Sigmoid colon (tissue), 7 donors: ENCODE measurements at places on chromosomes 6 and 20.
A peak's percentile ranks its signal among the peaks of the same experiment; 100 is the strongest.

- DNase-seq: no peak
Measured at GRCh38 chr6:163133691-163134090, 280.8 kb upstream of the QKI start.

DNA sequence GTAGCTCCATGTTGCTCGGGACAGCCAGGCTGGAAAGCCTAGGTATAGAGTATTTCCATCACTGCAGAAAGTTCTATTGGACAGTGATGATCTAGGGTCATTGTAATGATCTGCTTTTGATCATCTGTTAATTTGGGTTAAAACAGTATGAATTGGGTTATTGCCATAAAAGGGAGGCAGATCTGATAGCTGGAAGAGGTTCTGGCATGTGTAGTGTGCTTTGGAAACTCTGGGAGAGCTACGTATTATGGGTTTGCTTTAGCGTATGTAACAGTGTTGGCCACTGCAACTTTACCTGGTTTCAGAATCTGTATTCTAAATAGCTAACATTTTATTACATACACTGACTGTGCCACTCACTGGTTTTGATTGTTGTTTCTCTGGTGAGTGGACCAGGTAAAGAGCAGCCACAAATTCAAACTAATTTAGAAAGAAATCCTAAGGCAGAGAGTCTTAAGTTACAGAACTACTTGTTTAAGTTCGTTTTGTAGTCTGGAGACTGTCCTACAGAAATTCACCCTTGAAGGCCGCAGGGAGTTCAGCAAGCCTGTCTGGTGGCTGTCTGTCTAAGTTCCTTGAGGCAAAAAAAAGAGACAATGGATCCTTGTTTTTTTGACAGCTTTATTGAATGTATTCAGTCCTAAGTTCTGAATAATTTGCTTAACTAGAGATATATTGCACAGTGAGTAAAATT lies 300.3 kb downstream of the PRL start:
- no peak for DNase-seq

GRCh38 chr20:61977419-61977786 lies 88.3 kb downstream of the TAF4 start:
- peak; percentile 33 for DNase-seq

DNA sequence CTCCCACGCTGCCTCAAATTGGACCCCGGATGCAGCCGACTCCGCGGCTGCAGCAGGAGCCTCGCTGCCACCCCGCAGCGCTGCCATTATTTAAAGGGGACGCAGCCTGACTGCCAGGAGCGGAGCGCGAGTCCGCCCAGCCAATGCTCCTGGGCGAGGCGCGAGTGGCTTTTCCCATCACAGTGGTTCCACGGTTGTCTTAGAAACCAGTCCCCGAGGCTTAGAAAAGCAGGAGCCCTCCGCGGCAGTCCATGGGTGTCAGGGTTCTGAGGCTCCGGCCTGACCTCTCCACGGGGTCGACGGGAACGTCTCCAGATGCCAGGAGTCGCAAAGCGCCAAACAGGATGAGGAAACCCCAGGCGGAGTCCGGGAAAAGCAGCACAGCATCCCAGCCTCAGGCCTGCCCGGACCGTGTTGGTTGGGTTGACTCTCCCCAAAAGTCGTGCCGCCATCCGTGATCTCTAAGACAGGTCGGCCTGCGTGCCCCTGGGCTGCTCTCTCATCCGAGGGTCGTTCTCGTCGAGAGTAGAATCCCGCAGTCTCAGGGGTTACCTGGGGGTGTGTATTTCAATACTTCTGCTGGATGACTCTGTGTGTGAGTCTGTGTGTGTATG lies 975.8 kb upstream of the DEFB115 start:
- DNase-seq: no peak

DNA sequence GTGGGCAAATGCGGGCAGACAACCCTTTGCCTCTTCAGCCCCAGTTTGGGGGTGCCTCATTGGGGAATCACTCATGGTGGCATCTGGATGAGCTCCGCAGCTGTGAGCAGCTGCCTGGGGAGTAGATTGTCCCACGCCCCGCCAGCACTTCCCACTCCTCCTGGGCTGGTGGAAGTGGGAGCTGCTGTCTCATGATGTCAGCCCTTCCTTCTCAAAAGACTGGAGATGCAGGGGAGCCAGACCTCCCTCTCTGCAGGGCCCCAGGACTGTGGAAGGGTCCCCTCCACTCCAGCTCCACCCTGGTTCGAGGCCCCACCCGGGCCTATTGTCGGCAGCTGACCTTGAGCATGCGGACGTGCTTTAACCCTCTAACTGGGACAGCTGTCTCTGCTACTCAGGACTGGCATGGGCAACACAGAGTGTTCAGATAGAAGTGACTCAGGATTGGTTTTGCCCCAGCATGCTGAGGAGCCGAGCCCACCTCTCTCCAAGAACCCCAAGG lies 2.0 kb downstream of the UNC93A start:
- DNase-seq: no peak

GRCh38 chr6:1834207-1834606 lies 224.5 kb downstream of the FOXC1 start:
- DNase-seq: no peak

GRCh38 chr20:14360416-14360815 lies 23.0 kb upstream of the FLRT3 start:
- no peak for DNase-seq

- no peak for DNase-seq
Measured at GRCh38 chr20:63074182-63074581, 67.4 kb upstream of the BHLHE23 start.

- DNase-seq: no peak
Measured at GRCh38 chr6:88722686-88723085, 240.7 kb downstream of the RNGTT start.

- DNase-seq: no peak
Measured at GRCh38 chr6:112065426-112065986, 11.6 kb downstream of the CCN6 start.

- DNase-seq: no peak
Measured at GRCh38 chr20:11332381-11332780, 585.3 kb upstream of the BTBD3 start.

DNA sequence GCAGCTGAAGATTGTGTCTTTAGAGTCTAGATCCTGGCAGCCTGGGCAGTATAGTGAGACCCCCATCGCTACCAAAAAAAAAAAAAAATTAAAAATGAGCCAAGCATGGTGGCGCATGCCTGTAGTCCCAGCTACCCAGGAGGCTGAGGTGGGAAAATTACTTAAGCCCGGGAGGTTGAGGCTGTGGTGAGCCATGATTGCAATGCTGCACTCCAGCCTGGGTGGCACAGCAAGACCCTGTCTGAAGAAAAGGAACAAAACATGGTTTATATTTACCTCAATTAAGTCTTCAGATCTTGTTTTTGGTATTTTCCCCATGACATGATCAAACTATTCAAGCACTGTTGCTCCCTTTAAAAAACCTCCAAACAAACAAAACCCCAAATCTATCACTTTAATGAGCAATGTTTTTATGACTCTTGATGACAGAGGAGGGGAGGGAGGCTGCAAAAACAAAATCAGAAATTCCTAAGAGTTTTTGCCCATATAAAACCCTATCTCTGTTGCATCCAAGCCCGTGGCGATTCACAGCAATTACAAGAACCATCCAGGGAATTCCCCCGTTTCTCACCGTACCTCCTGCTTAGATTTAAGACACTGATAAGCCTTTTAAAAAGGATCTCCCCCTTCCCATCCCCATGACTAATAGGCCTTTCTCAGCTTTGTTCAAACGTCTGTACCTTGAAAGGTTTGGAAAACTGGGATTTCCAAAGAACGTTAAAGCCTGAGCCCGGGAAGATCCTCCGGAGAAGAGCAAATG lies 259.9 kb downstream of the BMP7 start:
- no peak for DNase-seq

DNA sequence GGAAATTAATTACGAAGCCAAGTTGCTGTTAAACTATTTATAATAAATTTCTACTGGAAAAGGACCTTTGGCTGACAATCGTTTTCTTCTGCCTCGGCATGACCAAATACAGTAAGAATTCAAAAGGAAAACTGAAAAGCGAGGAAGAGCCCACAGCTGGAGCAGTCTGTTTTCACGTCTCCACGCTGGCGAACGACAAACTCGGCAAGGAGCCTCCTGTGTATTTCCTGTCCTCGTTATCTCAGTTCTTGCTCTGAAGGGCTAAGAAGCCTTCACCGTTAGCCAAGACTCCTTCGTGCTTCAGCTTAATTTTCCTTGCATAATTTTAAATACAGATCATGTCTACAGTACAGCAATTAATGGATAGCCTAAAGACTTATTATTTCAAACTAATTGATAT lies 214.3 kb upstream of the PLCB4 start:
- peak; percentile 84 for DNase-seq

DNA sequence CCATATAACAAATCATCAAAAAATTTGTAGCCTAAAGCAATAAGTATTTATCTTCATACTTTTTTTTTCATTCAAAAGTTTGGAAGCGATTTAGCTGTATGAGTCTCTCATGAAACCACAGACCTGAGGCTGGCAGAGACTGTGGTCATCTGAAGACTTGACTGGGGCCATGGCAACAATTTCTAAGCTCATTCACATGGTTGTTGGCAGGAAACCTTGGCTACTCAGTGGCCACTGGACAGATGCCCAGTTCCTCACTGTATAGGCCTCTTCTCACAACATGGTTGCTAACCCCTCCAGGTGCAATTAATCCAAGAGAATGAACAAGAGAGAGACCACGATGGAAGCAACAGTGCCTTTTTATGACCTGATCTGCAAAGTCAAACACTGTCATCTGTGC lies 235.9 kb downstream of the BTBD3 start:
- DNase-seq: no peak

DNA sequence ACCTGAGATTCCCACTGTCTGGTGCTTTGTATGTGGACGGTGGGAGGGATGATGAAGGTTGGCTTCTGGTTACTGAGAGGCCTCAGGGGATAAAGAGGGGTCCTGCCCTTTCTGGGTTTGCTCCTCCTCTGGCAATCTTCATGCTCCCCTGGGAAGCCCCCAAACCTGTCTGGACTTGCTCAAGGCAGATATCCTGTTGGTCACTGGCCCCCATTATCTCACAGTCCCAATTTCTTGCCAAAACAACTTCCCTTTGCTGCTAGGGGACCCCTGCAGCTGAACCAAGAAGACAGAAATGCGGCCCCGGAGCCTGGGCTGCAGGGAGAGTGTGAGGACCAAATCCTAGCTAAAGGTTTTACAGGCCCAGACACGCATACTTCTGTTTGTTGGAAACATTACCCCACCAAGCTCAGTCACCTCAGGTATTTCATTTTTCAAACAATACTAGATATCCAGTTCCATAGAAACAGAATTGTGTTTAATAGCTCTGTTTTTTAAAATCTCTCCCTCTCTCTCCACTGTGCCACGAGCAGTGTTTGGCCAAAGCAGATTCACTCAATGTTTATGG lies 63.4 kb upstream of the MRPS10 start:
- DNase-seq: no peak

GRCh38 chr6:112980676-112981075 lies 633.5 kb downstream of the RFPL4B start:
- DNase-seq: no peak

DNA sequence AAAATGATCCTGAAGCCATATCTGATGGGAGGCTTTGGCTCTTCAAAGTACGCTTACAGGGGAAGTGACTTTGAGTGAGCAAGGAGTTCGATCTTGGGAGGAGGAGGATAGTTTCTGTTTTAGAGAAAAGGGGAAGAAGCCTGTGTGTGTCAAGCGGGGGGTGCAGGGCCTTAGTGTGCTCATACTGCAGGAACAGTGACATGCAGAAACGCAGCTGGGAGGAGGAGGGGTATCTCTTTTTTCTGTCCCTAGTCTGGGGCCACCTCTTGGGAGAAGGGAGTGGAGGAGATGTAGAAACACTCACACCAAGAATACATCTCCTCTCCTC lies 19.8 kb downstream of the SIRPD start:
- peak; percentile 73 for DNase-seq

DNA sequence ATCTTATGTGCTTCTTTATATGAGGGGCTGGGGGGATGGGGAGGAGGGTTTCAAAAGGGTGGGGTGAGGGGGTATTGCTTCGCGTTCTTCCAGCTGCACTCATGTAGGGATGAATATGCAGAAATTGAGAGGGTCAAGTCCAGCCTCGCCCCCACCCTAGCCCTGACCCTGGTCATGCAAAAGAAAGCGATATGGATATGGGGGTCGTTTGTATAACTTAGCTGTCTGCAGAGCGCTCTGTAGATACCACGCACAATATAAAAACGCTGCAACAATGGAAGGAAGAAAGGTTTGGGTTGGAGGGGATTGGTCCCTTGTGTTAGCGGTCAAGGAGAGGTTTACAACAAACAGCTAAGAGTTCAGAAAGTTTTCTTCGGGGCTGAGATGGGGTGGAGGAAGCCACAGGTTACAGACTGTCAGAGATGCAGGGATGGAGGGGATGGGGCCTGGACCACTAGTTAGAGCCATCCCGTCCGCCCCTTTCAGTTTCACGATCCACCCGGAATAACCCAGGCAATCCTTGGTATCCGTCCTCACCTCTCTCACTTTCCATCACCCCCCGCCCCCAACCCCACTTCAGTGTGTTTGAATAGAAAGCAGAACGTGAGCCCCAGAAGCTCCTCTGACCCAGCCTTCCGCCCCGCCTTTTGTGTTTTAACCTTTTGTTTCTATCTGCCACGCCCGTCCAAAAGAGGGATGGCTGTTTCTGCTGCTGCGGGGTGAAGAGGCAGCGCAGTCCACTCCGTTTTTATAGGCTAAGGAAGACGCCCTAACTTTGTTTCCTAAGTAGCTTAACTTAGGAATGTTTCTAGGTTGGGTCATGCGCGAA lies 73.5 kb downstream of the SOX4 start:
- DNase-seq: no peak

GRCh38 chr20:58044931-58045555 lies 183.4 kb downstream of the ANKRD60 start:
- DNase-seq: no peak

DNA sequence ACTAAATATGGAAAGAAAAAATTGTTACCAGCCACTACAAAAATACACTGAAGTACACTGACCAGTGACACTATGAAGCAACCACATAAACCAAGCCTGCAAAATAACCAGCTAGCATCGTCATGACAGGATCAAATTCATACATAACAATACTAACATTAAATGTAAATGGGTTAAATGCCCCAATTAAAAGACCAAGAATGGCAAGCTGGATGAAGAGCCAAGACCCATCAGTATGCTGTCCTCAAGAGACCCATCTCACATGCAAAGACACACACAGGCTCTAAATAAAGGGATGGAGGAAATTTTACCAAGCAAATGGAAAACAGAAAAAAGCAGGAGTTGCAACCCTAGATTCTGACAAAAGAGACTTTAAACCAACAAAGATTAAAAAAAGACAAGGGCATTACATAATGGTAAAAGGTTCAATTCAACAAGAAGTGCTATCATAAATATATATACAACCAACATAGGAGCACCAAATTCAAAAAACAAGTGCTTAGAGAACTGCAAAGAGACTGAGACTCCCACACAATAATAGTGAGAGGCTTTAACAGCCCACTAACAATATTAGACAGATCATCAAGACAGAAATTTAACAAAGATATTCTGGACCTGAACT lies 104.8 kb downstream of the HACE1 start:
- no peak for DNase-seq

DNA sequence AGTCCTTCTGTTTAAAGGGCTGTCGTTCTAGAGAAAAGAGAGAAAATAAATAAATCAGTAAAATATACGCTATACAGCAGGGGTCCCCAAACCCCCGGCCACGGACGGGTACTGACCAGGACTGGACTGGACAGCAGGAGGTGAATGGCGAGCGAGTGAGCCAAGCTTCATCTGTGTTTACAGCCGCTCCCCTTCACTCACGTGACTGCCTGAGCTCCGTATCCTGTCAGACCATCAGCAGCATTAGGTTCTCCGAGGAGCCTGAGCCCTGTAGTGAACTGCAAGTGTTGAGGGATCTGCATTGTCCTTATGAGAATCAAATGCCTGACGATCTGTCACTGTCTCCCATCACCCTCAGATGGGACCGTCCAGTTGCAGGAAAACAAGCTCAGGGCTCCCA lies 76.5 kb downstream of the ZNF217 start:
- peak; percentile 52 for DNase-seq

GRCh38 chr6:138965291-138965874 lies 22.7 kb downstream of the REPS1 start:
- DNase-seq: no peak
